PC-9 (cell line): ENCODE measurements at places on chromosomes 6 and 20. TPM values are rescaled to one million over a fixed set of nuclear protein-coding genes. Genes with fewer than 3 reads are reported as not detected.

RXRB gene
- total RNA-seq = 49.8 and 51.5 TPM in 2 replicates

DNA sequence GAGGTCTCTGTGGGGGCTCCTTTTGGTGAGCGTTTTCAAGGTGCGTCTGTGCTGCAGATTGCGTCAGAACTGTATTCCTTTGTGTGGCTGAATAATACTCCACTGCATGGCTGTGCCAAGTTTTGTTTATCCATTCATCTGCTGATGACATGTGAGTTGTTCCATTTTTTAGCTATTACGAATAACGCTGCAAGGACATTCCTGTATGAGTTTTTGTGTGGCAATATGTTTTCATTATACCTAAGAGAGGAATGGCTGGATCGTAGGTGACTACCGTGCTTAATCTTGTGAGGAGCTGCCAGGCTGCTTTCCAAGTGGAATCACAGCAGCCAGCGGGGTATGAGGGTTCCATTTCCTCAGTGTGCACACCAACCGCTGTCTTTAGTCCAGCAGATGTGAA lies 1.1 kb upstream of the DACT2 start:
- no peak for DNase-seq

PRDM13 gene
- total RNA-seq = not detected in 2 replicates

DNA sequence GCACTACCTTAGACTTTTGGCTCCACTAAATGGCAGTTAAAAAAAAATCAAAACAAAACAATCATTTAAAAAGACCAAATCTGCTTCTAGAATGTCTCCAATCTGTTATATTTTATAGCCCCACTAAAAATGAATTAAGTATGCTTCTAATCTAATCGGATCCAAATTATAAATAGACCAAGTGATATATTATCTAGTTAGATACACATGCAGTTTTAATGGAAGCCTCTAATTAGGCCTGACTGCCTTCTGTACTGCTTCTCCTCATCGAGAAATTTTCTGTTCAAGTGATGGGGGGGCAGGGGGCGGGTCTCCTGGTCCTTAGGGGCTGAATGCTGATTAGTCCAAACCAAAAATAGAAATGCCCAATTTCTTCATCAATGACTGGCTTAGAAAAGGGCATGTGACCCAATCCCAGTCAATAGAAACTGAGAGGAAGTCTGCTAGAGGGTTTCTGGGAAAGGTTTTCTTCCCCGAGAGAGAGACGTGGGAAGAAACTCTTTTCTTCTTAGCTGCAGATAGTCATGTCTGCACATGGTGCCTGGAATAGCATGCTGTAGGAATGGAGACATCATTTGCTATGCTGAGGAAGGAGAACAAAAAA lies 6.9 kb downstream of the SESN1 start:
- no peak for DNase-seq

DNA sequence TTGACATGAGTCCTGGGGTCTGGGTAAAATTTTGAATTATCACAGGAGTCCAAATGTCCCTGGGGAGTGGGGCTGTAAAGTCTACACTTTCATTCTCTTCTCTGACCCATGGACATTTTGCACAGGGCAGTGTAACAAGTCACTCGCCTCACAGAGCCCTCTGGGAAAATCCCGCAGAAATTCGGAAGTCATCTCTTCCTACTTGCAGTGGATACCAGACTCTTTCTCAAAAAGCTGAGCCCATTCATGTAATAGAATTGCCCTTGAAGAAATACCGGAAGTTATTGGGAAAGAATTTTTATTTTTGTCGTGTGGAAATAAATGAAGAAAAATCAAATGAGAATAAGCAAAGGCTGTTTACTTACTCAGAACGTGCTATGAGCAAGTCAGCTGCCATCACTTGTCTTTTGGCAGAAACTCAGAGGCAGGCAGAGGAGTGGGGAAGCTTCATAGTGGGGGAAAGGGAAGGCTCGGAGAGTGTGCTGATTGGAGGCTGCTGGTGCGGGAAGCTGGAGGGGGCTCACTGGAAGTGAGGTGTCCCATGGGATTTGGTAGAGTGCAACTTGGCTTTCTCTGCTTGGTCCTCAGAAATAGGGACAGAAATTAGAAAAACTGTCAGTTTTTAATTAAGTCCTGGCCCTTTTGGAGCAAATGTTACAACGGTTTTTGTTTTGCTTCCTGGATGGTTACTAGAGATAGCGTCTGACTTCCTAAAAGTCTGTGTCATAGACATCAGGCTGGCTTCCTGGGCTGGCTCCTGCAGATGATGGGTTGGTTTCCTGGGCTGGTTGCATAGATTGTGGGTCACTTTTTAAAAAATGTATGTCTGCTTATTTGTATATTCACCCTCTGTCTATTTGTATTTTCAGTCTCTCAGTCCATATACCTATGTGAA lies 79.8 kb upstream of the EEF1E1 start:
- DNase-seq = no peak

HUS1B gene
- total RNA-seq = 0.94 and 1.2 TPM in 2 replicates

DNA sequence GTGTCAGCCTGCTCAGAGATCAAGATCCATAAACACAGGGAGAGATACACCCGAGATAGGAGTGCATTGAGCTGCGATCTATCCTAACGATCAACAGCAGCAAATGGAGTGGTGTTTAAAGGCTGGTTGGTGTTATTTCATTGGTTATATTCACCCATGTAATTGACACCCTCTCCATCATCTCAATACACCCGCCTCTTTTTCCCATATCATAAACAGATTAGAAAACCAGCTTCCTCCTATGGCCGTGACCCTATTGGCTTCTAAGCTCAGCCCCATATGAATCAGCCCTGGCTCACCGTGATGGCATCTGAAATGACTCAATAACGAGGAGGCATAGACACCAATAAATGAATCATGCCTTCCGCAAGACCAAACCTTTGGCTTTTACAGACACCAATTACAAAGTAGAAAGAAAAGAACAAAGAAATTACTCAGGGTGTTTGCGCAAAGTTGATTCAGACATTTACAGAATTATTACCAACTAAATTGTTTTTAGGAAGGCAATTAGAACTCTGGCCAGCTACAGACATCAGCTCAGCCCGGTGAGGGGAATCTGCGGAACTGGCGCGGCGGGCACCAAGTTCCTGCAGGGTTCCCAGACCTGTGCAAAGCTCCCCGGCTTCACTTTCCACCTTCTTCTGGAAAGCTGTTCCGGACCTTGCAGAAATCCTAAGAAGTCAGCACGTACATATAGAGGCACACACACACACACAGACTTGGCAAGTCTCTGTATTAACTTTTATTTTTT lies 11.5 kb downstream of the PMEPA1 start:
- peak; percentile 92 for DNase-seq

DNA sequence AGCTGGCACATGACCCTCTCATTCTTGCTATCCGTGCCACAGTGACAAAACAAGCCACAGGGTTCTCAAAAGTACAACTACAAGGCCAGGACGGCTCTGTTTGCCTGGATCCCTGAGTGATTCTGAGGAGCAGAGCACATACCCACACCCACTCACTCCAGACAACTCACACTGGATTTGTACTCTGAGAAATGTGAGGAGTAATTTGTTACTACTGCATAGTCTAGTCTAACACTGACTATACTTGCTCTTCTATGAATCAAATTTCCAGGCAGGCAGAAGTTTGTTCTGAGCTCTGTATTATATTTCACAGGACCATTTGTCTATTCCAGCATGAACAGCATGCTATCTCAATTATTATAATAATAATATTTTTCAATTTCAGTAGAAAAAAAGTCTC lies 26.7 kb upstream of the SPTLC3 start:
- no peak for DNase-seq

GRCh38 chr20:17504898-17505635 lies 26.1 kb downstream of the BFSP1 start:
- DNase-seq = peak; percentile 42

RNF182 gene
- 0.13 and 0.18 TPM in 2 replicates for total RNA-seq

AIF1 gene
- not detected in 2 replicates for total RNA-seq

GRCh38 chr20:4573564-4574355 lies 147.9 kb upstream of the PRND start:
- DNase-seq = peak; percentile 70

DNA sequence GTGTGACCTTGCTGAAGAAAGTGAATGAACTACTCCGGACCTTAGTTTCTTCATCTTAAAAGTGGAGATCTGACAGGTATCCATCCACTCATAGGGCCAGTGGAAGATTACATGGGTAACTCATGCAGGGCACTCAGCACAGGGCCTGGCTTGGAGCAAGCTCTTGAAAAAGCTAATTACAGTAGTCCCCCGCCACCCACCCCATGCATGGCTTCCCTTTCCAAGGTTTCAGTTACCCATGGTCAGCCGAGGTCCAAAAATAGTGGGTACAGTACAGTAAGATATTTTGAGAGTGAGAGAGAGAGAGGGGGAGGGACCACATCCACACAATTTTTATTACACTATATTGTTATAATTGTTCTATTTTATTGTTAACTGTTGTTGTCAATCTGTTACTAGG lies 7.1 kb upstream of the PMEPA1 start:
- DNase-seq = no peak

C6orf15 gene
- total RNA-seq = 21.1 and 21.6 TPM in 2 replicates

- DNase-seq = no peak
Observed at GRCh38 chr6:25217829-25218228, 61.3 kb upstream of the CARMIL1 start.

DNA sequence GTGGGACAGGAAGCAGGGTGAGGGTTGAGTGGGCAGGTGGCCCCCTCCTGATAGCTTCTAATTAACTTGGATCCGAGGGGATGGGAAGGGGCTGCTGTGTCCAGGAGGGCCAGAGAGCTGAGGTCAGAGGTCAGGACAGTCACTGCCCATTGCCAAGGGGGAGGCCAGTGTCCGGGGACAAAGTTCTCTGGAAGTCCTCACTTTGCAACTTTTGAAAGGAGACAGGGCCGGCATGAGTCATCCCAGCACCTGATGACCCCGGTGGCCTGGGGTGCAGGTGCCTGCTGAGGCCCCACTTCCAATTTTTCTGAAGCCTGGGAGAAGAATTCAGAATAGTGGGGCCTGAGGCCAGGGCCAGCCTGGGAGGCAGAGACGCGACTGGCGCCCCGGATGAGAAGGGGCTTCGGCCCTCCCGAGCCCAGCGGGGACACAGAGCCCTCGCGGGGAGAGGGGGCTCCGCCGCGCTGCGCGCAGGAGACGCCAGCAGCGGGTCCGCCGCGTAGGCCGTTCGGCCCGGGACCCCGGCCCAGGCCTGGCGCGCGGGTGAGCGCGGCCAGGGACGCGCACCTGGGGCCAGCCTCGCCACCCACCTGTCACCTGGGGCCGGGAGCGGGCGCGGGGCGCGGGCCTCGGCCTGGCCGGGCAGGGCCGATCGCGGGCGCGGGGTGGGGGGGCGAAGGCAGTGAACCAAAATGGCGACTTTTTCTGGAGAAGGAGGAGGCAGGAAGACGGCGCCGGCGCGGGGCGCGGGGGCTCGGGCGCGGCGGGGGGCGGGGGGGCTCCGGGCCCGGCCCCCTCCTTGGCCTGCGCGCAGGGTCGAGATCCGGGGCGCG lies 586 bp downstream of the ZNF512B start:
- DNase-seq = peak; percentile 28

DNA sequence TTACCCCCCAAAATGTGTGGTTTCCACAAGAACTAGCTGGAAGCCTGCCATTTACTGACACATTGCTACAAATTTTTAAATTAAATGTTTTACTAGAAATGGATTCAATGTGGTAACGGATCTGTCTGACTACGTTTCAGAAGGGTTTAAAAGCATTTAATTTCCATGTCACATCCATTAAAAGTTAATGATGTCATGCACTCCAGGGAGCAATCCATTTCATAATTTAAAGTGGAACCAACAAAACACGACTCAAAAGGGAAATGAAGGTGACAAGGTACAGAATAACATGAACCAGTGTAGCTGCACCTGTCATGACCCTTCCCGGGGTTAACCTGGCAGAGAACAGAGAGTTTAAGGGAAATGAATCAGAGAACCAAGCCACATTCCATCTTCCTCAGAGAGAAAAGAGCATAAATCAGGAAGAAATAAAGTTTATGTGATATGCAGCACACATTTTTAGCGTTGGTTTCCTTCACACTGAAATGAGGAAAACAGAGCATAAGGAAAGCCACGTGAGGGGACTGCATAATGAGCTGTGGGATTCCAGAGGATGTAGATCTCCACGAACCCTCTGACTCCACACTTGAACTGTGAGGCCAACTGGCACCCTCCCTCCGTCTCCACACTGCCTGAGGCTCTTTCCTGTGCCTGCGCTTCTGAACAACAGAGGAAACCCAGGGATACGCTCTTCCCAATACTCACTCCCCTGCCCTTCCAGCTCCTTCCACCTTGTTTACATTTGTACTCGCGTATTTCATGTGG lies 170.3 kb upstream of the AHI1 start:
- no peak for DNase-seq

- no peak for DNase-seq
Observed at GRCh38 chr6:112429226-112429625, 82.1 kb downstream of the RFPL4B start.

NKX2-4 gene
- total RNA-seq = not detected in 2 replicates

PRKN gene
- total RNA-seq = not detected in 2 replicates

GRCh38 chr20:14434384-14435136 lies 97.1 kb upstream of the FLRT3 start:
- no peak for DNase-seq

GRCh38 chr6:31946370-31946885 lies 533 bp downstream of the CFB start:
- no peak for DNase-seq

GRCh38 chr6:38279423-38279822 lies 360.3 kb downstream of the BTBD9 start:
- DNase-seq = no peak

DNA sequence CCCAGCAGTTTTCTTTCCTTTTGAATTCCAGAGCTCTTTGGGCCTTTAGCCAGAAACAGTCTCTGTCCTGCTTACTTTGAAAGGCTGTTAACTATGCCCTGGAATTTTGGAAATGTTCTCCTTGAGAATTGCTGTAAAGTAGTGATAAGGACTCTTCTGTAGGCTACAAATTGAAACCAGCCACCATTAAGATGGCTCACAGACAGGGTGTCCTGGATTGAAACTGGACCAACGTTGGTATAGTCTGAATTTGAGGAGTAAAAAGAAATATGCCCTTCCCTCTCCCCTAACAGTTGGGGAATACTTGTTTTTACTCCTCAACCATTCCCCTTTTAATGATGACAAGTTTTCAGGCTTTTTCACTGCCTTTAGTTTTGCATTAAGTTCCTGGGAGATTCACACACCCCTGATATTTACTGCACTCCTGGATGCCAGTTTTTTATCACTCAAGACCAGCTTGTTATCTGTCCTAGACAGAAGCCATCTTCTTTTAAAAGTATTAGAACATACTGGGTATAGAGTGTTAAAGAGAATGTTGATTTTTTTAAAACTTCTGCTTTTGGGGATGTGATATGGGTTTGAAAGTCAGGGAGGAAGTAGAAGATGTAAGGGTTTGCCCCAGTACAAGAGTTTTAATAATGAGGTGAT lies 21.9 kb downstream of the TOP1 start:
- DNase-seq = no peak

DNA sequence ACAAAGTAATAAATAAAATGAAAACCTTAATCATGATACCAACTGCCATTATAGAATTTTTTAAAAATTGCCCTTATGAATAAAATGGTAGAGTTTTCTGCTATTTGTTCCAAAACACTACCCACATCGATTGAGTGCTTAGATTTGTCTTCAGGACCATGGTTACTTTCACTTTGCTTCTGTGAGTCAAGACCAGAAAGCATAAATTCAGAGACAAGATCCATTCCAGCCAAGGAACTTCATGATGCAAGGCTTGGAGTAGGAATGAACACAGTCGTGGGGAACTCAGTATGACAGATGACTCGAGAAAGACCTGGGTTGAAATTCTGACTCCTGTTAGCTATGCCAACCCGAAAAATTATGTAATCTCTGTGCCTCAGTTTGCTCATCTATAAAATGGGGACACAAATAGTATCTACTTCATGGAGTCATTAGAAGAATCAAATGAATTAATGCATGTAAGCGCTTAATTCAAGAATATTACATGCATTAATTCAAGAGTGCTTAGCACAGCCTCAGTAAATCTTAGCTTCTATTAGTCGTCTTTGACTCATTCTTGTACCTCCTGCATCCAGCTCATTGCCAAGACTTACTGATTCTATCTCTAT lies 72.5 kb upstream of the MYLIP start:
- DNase-seq = no peak
